ENCODE measurements at places on chromosomes 16 and 17. TPM values are rescaled to one million over a fixed set of nuclear protein-coding genes. Genes with fewer than 3 reads are reported as not detected.

- H3K4me1 ChIP-seq = peaks cover 4% of the 10 kb centered on the region
- no peaks in the 10 kb centered on the region for H3K27me3 ChIP-seq
- H3K36me3 ChIP-seq = peaks cover 3% of the 10 kb centered on the region
Observed at GRCh38 chr17:30808785-30809286, 15.7 kb downstream of the CRLF3 start.

- H3K4me1 ChIP-seq = peaks cover 33% of the 10 kb centered on the region
- peak overlapping the region; percentile 94 for H3K4me3 ChIP-seq
- DNase-seq = no peak
- peak overlapping the region; percentile 83 for H3K27ac ChIP-seq
Observed at GRCh38 chr17:44071772-44072171, 1.2 kb downstream of the G6PC3 start.

GRCh38 chr17:79429864-79430494 is 180.9 kb downstream of the RBFOX3 start:
- no peaks in the 10 kb centered on the region for H3K4me1 ChIP-seq
- H3K4me3 ChIP-seq = no peak overlapping the region
- DNase-seq = no peak
- no peaks in the 10 kb centered on the region for H3K27me3 ChIP-seq
- H3K27ac ChIP-seq = peak overlapping the region; percentile 57

GRCh38 chr16:13421726-13422125 is 498.2 kb upstream of the ERCC4 start:
- H3K36me3 ChIP-seq = no peaks in the 10 kb centered on the region
- H3K4me1 ChIP-seq = no peaks in the 10 kb centered on the region
- peaks cover 3% of the 10 kb centered on the region for H3K27me3 ChIP-seq
- DNase-seq = no peak
- H3K27ac ChIP-seq = no peak overlapping the region

- no peaks in the 10 kb centered on the region for H3K4me1 ChIP-seq
- H3K36me3 ChIP-seq = peaks cover 7% of the 10 kb centered on the region
- no peak for DNase-seq
- no peaks in the 10 kb centered on the region for H3K27me3 ChIP-seq
- H3K4me3 ChIP-seq = no peak overlapping the region
- peak overlapping the region; percentile 28 for H3K27ac ChIP-seq
Observed at GRCh38 chr17:20934288-20934687, 108.5 kb downstream of the USP22 start.

DNA sequence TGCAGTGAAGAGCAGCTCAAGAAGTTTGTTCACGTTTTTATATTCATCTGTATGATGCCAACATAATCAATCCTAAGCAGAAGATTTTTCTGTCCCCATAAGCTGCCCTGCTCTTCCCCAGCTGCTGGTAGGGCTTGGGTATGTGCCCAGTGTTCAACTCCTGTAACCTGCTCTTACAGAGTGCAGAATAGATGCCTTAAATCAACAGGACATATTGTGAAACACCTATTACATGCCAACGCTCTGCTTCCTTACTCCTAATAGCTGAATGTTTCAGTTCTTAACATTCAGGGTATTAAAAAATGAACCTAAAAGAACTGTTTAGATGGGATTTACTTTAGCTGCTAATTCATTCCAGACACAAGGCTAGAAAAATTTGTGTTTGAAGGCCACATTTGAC is 190.9 kb downstream of the HS3ST3A1 start:
- no peaks in the 10 kb centered on the region for H3K27me3 ChIP-seq
- no peak overlapping the region for H3K27ac ChIP-seq
- no peak for DNase-seq

- no peak overlapping the region for H3K27ac ChIP-seq
- DNase-seq = no peak
- no peak overlapping the region for H3K4me3 ChIP-seq
- H3K27me3 ChIP-seq = no peaks in the 10 kb centered on the region
Observed at GRCh38 chr17:21186399-21187187, 27.4 kb downstream of the TMEM11 start.

GRCh38 chr16:59042301-59042700 is 308.2 kb upstream of the GOT2 start:
- H3K27me3 ChIP-seq = no peaks in the 10 kb centered on the region
- no peak overlapping the region for H3K4me3 ChIP-seq
- DNase-seq = no peak
- H3K27ac ChIP-seq = no peak overlapping the region

DNA sequence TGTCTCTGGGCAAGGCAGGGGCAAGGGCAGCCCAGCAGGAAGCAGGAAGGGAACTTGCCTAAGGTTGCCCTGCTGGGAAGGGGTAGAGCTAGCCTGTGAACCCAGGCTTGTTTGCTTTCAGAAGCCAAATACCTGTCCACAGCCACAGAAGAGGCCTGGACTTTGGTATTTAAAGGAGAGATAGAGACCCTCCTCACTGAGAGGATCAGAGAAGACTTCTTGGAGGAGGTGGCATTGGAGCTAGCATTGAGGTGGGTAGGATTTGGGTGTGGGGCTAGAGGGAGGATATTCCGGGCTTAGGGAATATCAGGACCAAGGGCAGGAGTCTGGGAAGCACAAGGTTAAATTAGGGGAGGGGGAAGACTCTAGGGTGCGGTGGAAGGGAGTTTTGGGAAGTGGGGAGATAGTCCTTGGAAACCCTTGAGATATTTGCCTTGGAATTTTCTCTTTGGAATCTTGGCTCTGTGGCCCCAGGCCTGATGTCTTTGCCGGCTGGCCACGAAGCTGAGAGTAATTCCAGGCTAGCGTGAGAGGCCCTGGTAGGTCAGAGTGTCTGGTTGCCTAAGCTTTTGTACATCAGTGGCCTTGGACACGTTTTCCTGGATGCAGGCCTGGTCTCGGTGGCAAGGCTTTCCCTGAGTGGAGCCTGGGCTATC is 13.1 kb upstream of the ETV4 start:
- no peak overlapping the region for H3K27ac ChIP-seq
- no peak for DNase-seq
- no peak overlapping the region for H3K4me3 ChIP-seq
- no peaks in the 10 kb centered on the region for H3K36me3 ChIP-seq
- peaks cover 4% of the 10 kb centered on the region for H3K27me3 ChIP-seq

- H3K27me3 ChIP-seq = no peaks in the 10 kb centered on the region
- H3K27ac ChIP-seq = peak overlapping the region; percentile 12
- DNase-seq = no peak
- no peaks in the 10 kb centered on the region for H3K36me3 ChIP-seq
- H3K4me3 ChIP-seq = no peak overlapping the region
Observed at GRCh38 chr17:59160157-59161025, 4.8 kb downstream of the PRR11 start.

DNA sequence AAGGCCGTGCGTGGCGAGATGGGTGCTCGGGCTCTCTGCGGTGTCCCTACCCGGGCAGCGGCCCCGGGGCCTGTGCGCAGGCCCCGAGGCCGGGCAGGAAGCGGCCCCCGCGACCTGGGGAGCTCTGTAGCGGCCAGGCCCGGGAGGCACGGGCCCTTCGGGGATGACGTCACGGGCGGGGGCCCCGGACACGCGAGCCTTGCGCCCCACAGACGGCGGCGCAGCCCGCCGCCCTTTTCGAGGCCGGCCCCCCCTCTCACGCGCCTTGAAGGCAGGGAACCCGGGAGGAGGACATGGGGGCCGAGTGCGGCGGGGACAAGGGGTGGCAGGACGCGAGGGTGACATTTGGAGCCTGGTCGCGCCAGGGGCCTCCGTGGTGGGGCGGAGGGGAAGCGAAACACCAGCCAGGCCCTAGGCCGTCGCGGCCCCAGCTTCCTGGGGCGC is 1.1 kb downstream of the RAI1 start:
- H3K4me1 ChIP-seq = peaks cover 53% of the 10 kb centered on the region
- H3K4me3 ChIP-seq = peak overlapping the region; percentile 96
- peak overlapping the region; percentile 88 for H3K27ac ChIP-seq
- no peaks in the 10 kb centered on the region for H3K36me3 ChIP-seq

DNA sequence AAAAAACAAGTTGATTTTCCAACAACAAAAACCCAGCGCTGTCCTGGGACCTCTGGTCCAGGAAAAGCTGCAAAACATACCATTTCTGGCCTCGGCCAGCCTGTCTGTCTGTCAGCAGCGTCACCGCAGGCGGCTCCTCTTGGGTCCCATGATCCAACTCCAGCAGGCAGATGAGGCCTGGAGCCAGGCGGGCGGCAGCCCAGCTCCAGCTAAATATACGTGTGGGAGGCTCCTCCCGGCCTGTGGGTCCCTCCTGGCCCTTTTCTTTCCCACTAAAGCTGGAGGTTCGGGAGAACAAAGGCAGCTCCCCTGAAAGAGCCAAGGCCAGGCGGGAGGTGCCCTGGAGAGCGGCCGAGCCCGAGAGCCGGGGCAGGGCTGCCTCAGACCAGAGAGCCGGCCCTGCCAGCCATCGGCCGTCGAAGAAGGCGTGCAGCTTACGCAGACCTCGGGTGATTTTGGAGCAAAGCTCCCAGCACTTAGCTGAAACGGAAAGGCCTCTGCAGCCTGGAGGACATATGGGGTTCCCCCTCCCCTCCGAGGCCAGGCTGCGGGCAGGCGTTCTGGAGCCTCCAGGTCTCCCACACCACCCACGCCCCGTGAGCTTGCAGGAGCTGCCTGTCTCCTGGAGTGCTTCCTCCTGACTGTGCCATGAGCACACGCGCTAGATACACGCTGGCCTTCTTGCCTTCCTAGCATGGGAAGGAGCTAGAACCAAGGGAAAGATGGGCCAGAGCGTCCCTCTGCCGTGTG is 19.9 kb upstream of the JPH3 start:
- H3K4me3 ChIP-seq = no peak overlapping the region
- H3K27me3 ChIP-seq = peaks cover 13% of the 10 kb centered on the region
- no peak overlapping the region for H3K27ac ChIP-seq
- H3K4me1 ChIP-seq = peaks cover 6% of the 10 kb centered on the region
- no peaks in the 10 kb centered on the region for H3K36me3 ChIP-seq

DNA sequence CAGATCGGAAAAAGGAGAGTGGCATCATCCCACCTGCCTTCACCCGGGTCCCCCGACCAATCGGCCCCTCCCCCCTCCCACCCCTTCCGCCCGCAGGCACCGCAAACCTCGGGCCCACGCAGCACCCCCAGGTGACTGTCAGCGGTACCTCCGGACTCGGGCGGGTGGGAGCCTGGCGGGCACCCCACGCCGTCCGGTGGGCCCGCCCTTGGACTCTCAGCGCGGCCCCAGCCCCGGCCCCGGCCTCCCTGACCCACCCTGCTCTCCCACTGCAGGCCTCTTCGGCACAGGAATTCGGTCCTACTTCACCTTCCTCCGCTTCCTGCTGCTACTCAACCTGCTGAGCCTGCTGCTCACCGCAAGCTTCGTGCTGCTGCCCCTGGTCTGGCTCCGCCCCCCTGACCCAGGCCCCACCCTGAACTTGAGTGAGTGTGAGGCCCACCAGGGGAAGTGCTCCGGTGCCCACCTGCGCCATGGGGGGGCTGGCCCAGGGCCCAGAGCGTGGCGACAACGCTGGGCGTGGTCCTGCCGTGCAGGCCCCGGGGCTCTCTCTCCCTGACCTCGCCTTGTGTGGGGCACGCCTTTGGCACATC is 1.6 kb downstream of the TMC8 start:
- peaks cover 23% of the 10 kb centered on the region for H3K4me1 ChIP-seq
- H3K27me3 ChIP-seq = peaks cover 35% of the 10 kb centered on the region
- H3K36me3 ChIP-seq = no peaks in the 10 kb centered on the region
- no peak overlapping the region for H3K27ac ChIP-seq

DNA sequence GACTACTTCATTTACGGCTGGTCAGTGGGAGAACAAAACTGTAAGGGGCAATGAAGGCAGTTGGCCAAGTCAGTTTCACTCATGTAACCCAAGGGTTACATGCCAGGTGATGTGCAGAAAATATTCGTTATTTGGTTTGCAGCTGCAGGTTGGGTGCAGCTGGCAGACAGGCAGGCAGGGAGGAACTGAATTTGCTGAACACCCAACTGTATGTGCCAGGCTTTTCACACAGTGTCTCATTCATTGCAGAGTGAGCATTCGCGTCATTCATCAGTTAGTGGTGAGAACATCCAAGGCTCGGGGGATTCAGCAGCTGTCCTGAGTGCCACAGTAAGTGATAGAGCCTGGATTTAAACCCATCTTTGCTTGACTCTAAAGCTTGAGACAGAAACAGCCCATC is 59.7 kb downstream of the ABCC6 start:
- no peaks in the 10 kb centered on the region for H3K27me3 ChIP-seq
- DNase-seq = no peak
- peaks cover 5% of the 10 kb centered on the region for H3K36me3 ChIP-seq
- no peak overlapping the region for H3K4me3 ChIP-seq
- no peaks in the 10 kb centered on the region for H3K4me1 ChIP-seq

DNA sequence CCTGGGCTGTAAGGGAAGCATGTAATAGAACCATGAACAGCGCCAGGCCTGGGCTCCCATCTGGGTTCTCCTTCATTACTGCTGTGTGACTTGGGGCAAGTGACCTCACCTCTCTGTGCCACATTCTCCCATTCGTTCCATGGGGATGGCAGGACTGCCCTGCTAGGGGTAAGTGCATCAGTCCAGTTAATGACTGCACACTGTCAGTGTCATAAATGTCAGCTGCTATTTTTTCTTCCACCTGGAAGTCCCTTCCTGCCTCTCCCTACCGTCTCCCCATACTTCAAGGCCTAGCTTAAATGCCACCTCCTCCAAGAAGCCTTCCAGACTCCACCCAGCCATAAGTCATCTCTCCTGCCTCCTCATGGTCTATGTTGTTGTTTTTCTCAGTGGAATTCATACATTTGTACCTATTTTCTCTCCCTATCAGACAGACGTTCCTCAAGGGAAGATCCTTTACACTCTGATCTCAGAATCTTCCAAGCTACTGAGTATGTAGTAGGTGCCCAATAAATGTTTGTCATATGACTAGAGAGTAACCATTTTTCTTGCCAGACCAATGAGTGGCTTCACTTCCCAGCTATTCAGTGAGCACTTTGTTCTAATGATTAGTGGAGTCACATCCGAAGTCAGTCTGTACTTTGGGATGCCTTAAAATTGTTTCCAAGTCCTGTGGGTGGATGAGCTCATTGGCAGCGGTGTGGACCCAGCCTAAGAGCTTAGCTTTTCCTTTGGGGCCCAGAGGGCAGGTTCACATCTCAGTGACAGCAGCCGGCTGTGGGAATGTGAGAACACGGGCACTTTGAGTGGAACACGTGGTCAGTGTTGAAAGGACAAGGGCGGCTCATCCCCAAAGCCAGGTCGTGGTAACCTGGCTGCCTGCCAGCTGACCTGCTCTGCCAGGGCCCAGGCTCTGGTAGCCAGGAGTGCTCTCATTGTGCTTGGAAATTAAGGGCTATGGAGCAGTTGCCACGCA is 147.5 kb upstream of the GSE1 start:
- peak overlapping the region; percentile 35 for H3K4me3 ChIP-seq
- no peak for DNase-seq
- H3K36me3 ChIP-seq = no peaks in the 10 kb centered on the region
- peaks cover 19% of the 10 kb centered on the region for H3K4me1 ChIP-seq

The SMIM5 gene
- not detected for total RNA-seq

The USP6 gene
- 0.26 TPM for total RNA-seq

The KRT40 gene
- total RNA-seq = not detected

The OMG gene
- total RNA-seq = not detected

The KCNH6 gene
- not detected for total RNA-seq
